ENCODE measurements at places on chromosomes 1 and 21.

GRCh38 chr1:57300186-57300585 lies 123.7 kb downstream of the DAB1 start:
- DNase-seq: no peak

DNA sequence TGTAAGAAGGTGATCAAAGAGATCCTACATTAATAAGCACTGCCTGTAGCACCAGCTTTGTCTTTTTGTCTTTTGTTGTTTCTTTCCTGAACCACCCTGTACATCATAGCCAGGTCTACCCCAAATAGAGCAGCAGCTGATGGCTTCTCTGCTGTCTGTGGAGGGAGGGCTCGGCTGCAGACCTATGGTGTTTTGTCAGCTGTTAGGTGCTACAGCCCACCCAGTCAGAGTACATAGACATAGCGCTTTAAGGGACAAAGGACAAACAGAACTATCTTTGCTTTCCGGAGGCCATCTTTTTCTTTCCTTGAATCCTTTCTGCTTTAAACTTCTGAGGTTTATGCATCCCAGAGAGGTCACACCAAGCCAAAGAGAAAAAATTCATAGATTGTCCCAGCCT lies 258.1 kb downstream of the ZNF648 start:
- no peak for DNase-seq

- DNase-seq: peak; percentile 6
These were observed 141.4 kb upstream of the BEND5 start for GRCh38 chr1:48917901-48918603.

DNA sequence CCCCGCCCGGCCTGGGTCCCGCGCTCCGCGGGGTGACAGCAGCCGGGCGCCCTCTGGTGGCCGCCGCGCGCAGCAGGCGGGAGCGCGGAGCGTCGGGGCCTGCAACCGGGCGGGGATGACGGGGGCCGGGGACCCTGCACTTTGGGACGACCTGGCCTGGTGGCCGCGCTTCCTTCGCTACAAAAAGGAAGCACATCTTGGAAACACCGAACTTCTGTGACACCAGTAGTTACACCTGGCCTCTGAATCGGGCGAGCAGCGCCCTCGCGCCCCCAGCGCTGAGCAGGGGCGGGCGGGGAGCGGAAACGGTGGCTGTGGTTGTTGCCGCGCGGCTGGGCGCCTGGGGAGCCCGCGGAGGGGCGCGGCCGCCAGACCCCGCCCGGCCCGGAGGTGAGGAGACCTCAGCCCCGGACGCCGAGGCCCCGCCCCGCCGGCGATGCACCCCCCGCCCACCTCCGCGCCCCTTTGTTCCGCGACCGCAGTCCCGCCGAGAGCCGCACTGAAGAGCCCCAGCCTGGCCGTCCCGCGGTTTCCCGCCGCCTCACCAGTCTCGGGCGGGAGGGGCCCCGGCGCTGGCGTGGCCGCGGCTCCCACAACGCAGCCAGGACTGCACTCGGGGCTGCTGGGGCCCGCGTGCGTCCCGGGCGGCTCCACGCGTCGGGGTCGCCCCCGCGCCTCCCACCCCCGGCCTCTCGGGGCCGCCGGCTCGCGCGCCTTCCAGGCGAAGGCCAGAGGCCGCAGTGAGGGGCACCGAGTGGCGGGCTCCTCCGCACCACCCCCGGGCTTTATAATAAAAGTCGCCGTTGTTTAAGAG lies 59.3 kb downstream of the H3-3A start:
- peak; percentile 55 for DNase-seq

- peak; percentile 66 for DNase-seq
These were observed 9.6 kb downstream of the PROK1 start for GRCh38 chr1:110460253-110461220.

DNA sequence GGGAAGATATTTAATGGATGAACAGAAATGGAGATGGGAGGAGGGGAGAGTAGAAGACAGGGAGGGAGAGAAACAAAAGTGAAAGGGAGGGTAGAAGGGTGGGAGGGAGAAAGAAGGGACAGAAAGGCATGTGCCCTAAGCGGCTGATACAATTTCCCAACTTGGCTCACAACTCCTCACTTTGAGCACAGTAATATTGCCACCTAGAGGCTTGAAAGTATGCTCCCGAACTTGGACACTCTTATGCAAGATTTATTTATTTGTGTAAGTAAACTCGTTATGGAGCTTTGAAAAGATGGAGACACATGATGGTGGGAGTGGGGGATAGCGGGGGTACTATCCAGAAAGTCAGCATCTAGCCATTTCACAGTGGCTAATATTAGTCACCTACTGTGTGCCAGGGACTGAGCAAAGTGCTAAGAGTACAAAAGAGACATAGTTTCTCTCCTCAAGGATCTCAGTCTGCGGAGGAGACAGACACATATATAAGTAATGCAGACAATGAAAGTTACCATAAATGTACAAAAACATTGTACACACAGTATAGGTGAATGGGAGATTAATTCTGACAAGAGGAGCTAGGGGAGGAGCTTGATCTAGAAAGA lies 189.7 kb downstream of the SEC16B start:
- DNase-seq: peak; percentile 29

DNA sequence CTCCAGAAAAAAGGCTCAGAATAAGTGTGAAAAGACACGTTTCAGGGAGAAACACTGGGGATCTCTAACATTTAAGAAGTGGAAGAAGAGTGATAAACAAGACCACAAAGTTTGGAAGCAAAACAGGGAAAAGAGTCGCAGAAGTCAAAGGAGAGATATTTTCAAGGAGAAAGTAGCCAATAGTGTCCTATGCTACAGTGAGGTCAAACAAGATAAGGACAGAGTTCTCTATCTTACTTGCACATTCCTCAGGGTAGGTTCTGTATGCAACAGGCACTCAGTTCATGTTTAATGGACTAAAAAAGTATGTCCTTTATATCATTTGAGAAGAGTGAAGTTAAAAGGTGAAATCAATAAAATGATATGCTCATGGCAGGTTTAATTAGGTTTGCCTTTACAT lies 13.8 kb upstream of the EDEM3 start:
- no peak for DNase-seq

DNA sequence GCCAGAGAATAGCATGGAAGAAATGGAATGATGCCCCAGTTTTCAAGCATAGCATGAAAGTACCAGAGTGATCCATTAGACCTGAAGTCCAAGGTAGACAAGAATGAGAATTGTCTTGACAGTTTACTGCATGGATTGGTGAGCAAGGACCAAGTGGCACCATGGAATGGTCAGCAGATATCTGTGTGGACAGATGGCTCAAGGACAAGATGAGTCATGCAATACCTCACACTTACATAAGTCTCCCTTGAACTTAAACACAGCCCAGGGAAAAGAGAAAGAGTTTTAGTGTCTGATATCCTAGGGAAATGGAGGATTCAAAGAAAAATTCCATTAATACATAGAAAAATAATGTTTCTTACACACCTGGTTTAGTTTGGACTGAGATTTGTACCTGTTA lies 195.2 kb downstream of the MRPL39 start:
- DNase-seq: peak; percentile 23

GRCh38 chr1:115771847-115772457 lies 3.4 kb upstream of the CASQ2 start:
- DNase-seq: peak; percentile 85

DNA sequence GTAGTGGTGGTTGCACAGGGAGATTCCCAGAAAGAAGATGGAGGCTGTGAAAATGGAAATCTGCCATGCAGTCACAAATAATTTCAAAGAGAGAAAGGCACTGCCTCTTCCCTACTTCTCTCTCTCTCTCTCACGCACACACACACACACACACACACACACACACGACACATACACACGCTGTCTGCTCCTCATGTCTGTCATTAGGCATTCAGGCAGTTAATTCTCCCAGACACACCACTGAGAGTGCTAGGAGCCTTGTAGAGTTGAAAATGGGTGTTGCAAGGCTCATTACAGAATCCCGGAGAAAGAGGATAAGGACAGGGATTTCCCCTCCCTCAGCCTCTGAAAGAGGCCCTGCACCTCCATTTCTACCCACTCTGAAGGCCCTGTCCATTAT lies 47.8 kb upstream of the LRRN2 start:
- no peak for DNase-seq

- DNase-seq: peak; percentile 49
These were observed 100.2 kb downstream of the SPATA46 start for GRCh38 chr1:162276493-162276892.
